Activated CD8-positive, alpha-beta memory T cell treated with anti-CD3 and anti-CD28 coated beads, Interleukin-2, amount 10 ng/mL, durations not matched to agents 7 days and 5 days (primary cell): ENCODE measurements at places on chromosomes 4 and X. TPM values are rescaled to one million over a fixed set of nuclear protein-coding genes. Genes with fewer than 3 reads are reported as not detected.

Gene RTL9
- not detected for total RNA-seq

Gene MAGED4B
- 0.98 TPM for total RNA-seq

Gene IL3RA
- 2.8 TPM for total RNA-seq

Gene SSX4
- not detected for total RNA-seq

Gene ETNPPL
- not detected for total RNA-seq

Gene NKX6-1
- not detected for total RNA-seq

Gene ASMT
- total RNA-seq: 5.0 TPM

Gene PLP2
- 44.7 TPM for total RNA-seq

Gene CLTRN
- total RNA-seq: 0.21 TPM

Gene ABRAXAS1
- 11.5 TPM for total RNA-seq

Gene PDS5A
- 115 TPM for total RNA-seq

Gene PABPC4L
- total RNA-seq: not detected

Gene RTL3
- 0.14 TPM for total RNA-seq

Gene C1QTNF7
- not detected for total RNA-seq

Gene MAGEC3
- not detected for total RNA-seq

Gene RNF175
- not detected for total RNA-seq

Gene SAGE1
- not detected for total RNA-seq

Gene RPA4
- 0.91 TPM for total RNA-seq

Gene NAT8L
- total RNA-seq: 0.09 TPM

Gene MTMR1
- 34.7 TPM for total RNA-seq

Gene MAGT1
- total RNA-seq: 40.1 TPM

Gene DRP2
- total RNA-seq: 0.94 TPM

Gene ZNF275
- total RNA-seq: 11.8 TPM

Gene KLHL5
- total RNA-seq: 21.6 TPM

Gene FATE1
- not detected for total RNA-seq

Gene NPY2R
- not detected for total RNA-seq

Gene CXCL10
- total RNA-seq: 0.75 TPM

Gene GAB3
- 20.0 TPM for total RNA-seq

Gene PIR
- 6.2 TPM for total RNA-seq

Gene DBET
- total RNA-seq: not detected

Gene UGT2B10
- not detected for total RNA-seq

Gene SSX4B
- not detected for total RNA-seq

Gene CABS1
- not detected for total RNA-seq

Gene SULT1E1
- not detected for total RNA-seq

Gene ASB12
- 0.33 TPM for total RNA-seq

Gene P2RY4
- not detected for total RNA-seq

Gene NSUN7
- total RNA-seq: 0.55 TPM

Gene TLR1
- total RNA-seq: 5.3 TPM

Gene SOWAHB
- not detected for total RNA-seq

Gene SYTL4
- not detected for total RNA-seq

Gene PDCL2
- total RNA-seq: not detected

Gene INPP4B
- 23.5 TPM for total RNA-seq

Gene RASL11B
- 0.15 TPM for total RNA-seq

Gene CUL4B
- 31.1 TPM for total RNA-seq

Gene SCLT1
- total RNA-seq: 31.3 TPM

Gene FAM133A
- not detected for total RNA-seq

Gene TMEM31
- total RNA-seq: not detected
